ENCODE measurements at places on chromosomes 1 and 21.

DNA sequence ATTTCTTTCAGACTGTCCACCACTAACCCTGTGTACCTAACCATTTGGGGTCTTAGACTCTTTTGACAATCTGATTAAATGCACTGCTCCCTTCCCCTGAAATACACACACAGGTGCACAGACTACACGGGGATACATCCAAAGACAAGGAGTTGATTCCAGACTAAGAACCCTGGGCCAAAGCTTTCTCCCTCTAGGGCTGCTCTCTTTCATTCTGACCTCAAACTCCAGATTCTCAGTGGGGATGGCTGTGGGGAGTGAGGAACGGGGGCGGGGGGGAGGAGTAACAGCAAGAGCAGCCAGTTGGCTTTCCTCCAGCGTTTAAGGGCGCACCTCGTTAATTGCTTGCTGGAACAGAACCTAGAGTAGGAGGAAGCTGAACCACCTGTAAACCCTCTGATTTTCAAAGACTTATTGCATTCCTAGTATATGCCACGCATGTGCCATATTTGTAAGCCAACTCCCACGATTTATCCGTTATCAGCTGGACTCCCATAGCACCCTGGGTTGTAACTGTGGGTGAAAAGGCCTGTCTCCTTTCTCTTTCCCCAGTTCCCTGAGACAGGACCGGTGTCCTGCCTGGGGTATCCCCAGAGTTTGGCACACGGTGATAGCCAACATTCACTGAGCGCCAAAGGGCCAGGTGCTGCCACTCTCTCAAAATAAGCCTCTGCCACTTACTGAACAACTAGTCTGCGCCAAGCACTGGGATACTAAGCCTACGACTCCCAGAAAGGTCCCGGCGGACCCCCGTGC lies 920 bp downstream of the MTHFR start:
- DNase-seq, result peak; percentile 75

- DNase-seq, result no peak
Observed at GRCh38 chr1:40593449-40594186, 62.2 kb downstream of the ZNF684 start.

- no peak for DNase-seq
Observed at GRCh38 chr1:169012416-169012815, 94.1 kb upstream of the ATP1B1 start.

DNA sequence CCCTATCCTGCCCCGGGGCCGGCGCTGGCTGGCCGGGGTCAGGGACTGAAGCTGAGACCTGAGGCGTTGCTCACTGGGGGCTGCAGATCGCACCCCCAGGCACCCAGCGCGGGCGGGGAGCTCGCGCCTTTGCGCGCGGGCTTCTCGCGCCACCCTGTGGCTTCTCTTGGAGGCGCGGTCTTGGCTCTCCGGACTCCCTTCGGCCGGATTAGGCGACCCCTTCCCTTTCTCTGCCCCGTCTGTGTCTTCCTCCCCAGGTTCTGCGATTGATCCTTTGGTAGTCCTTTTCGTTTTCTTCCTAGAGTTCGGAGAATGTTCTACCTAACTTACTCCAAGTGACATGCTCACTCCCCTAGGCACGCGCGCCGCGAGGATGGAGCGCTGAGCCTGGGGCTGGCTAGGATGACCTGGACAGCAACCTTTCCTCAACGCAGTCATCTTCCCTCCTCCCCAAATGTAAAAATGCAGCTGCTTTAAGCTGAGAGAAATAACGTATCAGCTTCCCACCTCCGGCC lies 495 bp upstream of the NTRK1 start:
- DNase-seq, result peak; percentile 42

DNA sequence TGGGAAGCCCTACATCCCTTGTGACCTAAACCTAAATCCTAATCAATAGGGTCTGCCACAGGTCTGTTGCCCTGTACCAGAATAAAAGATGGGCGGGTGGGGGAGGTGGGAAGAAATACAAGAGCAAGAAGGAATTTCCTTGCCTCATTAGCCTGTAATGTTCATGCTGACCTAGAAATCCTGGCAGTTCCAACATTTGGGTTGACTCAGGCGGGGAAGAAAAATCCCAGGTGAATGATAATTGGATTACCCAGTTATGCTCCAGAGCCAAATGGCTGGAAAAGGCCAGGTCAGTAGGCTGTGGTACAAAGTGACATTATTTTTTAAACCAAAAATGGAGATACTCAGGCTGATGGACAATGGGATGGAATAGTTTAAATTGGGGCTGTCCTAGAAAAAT lies 27.3 kb upstream of the A3GALT2 start:
- DNase-seq, result peak; percentile 44

- peak; percentile 20 for DNase-seq
Observed at GRCh38 chr1:241423541-241424479, 66.8 kb upstream of the RGS7 start.

GRCh38 chr1:106846656-106847055 lies 209.8 kb upstream of the PRMT6 start:
- no peak for DNase-seq

DNA sequence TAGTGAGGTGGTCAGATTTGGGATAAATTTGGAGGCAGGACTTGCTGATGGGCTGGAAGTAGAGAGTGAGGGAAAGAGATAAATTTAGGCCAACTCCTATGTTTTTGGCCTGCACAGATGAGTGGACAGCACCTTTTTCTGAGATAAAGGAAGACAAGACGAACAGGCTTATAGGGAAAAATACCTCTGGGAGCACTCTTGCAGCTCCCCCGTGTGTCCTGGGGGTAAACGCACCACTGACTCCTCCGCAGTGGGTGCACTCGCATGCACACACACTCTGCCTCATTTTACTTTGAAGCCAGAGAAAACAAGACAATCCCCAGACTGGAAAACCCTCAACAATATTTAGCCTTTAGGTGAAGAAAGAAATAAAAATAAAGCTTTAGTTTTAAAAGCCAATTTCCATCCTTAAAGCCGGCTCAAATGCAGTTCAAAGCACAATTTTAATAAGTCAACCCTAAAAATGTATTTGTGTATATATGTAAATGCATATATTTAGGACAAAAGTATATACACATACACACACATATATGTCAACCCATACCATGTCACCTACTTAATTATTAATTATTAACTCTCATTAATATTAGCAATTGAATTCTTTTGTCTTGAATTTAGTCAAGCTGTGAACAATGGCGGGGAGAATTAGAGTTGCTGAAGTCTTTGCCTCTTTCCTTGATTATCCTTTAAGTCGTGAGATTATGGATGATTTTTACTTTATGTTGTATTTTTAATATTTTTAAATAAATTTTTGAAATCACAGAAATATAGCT lies 341.8 kb downstream of the ZNF326 start:
- no peak for DNase-seq

GRCh38 chr1:30005972-30006619 lies 717.3 kb downstream of the MATN1 start:
- DNase-seq, result peak; percentile 43

- DNase-seq, result no peak
Observed at GRCh38 chr1:55618199-55618598, 403.0 kb upstream of the USP24 start.

DNA sequence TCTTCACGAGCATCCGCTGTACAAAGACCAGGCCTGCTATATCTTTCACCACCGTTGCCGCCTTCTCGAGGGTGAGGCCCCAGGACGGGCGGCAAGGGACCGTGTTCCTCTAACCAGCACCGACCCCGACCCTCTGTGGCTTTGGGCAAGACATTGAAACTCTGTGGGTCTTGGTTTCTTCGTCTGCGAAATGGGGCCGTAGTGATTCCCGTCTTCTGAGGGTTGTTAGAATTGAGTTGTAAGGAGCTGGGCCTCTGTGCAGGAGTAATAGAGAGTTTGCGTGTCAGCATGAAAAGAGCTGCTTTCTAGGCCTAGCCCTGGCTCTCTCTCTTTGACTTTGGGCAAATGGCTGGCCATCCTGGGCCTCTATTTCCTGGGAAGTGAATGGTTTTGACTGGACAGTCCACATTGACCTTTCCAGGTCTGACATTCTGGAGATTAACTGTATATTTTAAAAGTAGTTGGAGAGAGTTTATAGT lies 591 bp downstream of the MRPL37 start:
- peak; percentile 11 for DNase-seq

GRCh38 chr1:3233551-3233950 lies 164.5 kb downstream of the PRDM16 start:
- DNase-seq, result no peak

GRCh38 chr21:29490016-29490415 lies 191.3 kb downstream of the BACH1 start:
- DNase-seq, result no peak

GRCh38 chr1:91507328-91507727 lies 6.7 kb downstream of the CDC7 start:
- DNase-seq, result no peak

DNA sequence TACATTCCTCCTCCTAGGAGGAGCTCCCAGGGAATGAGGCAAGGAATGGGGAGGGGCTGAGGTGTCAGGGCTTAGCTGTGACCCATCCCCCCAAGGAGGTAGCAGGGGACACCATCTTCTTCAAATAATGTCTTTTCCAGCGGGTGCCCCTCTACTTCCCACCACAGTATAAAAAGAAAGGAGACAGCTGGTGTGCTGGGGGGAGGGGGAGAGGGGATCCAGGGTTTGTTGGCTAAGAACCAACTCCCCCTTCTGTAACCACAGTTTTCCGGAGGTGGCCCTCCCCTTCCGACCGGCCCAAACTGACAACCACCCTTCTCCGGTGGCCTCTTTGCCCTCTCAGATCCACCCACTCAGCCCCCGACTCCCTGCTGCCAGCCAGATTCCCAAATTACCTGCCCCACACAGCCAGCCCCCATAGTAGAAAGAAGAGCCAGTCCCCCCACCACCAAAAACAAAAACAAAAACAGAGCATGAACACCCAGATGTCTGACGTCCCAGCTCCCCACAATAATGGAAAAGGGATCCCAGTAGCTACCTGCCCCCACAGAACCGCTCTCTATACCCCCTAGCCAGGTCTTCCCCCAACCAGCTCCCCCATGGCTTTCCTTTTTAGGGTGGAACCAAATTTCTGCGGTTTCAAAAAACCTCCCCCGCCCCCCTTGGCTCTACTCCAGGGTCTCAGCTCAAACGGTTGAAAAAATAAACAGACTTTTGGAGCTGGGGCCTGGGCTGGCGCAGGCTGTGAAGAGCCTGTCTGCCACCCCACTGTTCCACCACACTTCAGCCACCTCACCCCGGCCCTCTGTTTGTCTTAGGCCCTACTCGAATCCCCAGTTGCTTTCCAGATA lies 2.1 kb downstream of the ARHGEF2 start:
- peak; percentile 69 for DNase-seq

DNA sequence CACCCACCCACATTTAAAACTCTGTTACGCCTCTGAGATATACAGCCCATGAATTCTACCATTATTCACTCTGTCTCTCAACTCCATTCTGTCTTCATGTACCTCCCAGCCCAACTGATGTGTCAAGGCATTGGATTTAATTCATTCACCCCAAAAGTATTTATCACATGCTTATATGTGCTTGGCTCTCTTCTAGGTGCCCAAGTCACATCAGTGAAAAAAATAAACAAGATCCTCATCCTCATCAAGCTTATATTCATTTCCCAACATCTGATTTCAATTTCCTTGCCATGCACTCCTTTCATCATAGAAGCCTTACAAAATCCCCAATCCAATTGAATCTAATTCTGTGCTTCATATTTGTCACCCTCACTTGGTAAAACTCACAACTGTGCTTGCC lies 967.6 kb downstream of the LTN1 start:
- DNase-seq, result no peak

GRCh38 chr1:25771221-25772114 lies 28.5 kb upstream of the SELENON start:
- no peak for DNase-seq

DNA sequence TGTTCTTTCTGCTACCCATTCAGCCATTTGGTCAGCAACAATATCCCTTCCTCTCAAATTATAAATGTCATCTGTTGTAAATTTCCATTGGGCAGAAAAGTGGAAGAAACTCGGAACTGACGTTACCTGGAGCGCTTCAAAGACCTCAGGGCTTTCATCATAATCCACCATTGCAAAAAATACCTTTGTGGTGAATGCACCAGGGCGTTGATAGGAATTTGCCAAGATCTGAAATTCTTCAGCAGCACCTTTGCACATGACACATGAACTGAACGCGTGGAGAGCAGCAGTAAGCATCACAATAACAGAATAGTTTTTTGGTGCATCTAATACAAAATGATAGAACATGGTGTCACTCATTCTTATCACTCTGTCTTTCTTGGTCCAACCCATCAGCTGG lies 3.1 kb upstream of the TEKT2 start:
- peak; percentile 57 for DNase-seq

DNA sequence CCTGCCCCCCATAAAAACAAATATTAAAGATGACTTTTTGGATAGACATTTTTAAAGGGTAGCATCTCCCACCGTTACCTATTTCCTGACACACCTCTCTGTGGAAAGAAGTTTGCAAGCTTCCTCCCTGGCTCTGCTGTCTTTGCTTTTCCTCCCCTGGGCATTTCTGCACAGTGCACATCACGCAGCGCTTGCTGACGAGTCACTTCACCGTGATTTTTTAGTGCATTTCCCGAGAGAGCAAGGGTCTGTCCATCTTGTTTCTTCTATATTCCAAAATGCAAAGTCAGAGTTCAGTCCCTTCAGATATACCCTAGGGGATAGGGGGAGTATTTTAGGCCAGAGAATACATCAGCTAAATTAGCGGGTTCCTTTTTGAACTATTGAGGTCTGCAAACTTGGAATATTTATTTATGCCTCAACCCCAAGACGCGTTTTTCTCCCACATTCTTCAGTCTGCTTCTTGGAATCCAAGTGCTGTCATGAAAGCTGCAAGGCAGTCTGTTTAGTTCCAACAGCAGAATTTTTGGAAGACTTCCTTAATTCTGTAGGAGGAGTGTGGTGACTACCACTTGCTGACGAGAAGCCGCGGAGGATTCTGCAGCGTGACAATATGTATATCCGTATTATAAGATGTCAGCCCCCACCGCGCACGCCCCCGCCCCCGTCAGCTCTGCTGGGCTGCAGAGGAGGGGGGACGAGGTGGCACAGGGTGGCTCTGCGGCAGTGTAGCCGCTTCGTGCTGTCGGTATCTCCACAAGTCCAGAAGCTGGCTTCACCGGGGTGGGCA lies 22.4 kb downstream of the SMYD2 start:
- DNase-seq, result no peak

DNA sequence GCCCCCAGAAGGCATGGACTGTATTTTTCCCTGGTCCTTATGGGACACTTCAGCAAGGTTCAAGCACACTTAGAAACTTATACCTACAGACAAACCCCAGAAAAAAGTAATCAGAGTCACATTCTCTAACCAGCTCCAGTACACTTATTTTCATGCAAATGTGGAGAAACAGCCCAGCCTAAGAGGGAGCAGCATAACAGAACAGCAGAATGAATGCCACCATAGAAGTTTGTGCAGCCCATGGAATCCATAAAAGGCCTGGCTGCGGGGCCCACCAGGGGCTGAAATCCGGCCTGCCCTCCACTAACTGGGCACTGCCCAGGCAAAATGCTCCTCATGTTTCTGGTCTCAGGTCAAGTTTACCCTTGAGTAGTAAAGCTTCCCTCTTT lies 60.4 kb upstream of the ATP1A1 start:
- DNase-seq, result no peak
